ENCODE measurements at places on chromosomes 12 and 14.

DNA sequence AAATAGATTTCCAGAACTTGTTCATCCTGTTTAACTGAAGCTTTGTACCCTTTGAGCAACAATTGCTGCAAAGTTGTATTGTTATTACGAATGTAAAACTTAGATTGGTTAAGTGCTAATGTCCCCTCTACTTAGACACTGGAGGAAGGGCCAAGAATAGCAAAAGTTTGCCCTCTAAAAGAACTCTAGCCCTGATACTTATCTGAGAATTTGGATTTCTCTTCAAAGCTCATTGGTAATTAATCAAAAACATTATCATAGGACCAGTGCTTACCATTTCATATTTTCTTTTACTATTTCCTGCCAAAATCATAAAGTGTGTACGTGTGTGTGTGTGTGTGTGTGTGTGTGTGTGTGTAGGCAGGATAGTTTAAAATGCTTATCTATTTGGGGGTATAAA, 58.2 kb downstream of the LMNTD1 start:
- no peak for DNase-seq

DNA sequence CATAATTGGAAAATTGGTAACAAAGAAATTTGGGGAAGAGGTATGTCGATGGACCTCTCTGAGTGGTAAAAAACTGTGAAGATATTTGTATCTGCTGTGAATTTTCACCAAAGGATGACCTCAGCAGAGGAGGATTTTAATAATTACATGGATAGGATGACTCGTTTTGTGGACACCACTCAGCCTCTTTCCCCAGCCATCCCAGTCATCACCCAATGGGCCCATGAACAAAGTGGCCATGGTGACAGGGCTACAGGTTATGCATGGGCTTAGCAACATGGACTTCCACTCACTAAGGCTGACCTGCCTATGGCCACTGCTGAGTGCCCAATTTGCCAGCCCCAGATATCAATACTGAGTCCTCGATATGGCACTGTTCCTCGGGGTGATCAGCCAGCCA, 577.5 kb upstream of the FBXO33 start:
- DNase-seq, result no peak

GRCh38 chr12:121202407-121203355, 7.2 kb upstream of the P2RX4 start:
- DNase-seq, result no peak

- peak; percentile 66 for DNase-seq
Measured at GRCh38 chr12:27779920-27780611, at the start of the genes KLHL42 and MANSC4. Gene KLHL42, plus strand, starts transcription at chr12:27780233. Its CDS starts 98 bp downstream, at chr12:27780331. Gene MANSC4, minus strand, starts transcription at chr12:27780236. Its CDS starts 8,960 bp downstream, at chr12:27771276.

GRCh38 chr12:124311292-124312109, 16.6 kb downstream of the RFLNA start:
- DNase-seq, result no peak

DNA sequence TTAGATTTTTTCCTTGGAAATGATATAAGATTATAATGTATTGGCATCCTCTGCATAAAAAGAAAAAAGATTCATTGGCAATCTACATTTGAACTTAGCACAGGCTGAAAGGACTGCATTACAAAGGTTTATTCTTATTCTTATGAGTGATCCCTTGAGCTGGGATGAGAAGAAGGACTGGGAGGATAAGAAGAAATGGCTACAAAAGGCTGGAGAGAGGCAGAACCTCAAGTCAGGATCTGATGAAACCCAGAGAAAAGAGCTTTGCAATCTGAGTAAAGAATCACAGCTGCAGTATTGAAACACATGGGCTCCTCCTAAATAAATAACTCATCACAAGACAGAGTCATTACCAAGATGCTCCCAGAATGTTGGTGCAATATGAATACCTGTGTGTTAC, 1635.4 kb upstream of the FLRT2 start:
- DNase-seq, result no peak

All from CD4-positive, alpha-beta T cell treated with Interleukin-21 for 1 hour (primary cell).